ENCODE measurements at places on chromosomes 3 and 15.

DNA sequence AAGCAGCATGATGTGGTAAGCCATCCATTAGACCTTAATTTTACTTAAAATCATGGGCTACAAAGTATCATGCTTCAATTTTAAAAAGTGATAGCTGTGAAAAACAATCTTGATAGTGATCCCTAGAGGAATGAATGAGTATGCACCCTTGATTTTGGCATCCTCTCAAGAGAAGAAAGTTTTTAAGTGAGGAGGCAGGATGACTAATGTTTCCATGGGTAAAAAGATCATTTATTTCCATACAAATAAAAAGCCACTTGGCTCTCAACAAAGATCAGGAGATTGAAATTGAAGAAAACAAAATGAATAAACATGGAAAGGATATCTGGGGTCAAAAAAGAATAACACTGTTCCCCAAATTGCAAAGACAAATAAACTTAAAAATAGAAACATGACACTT lies 305.4 kb downstream of the MEX3B start:
- no peak for DNase-seq

- DNase-seq = no peak
Measured at GRCh38 chr3:136385457-136385856, 135.3 kb downstream of the PCCB start.

- no peak for DNase-seq
Measured at GRCh38 chr15:38650936-38651327, 86.3 kb upstream of the RASGRP1 start.

GRCh38 chr15:90165157-90165556 lies 36.0 kb upstream of the SEMA4B start:
- no peak for DNase-seq

GRCh38 chr3:188584162-188584529 lies 430.2 kb downstream of the LPP start:
- DNase-seq = no peak

DNA sequence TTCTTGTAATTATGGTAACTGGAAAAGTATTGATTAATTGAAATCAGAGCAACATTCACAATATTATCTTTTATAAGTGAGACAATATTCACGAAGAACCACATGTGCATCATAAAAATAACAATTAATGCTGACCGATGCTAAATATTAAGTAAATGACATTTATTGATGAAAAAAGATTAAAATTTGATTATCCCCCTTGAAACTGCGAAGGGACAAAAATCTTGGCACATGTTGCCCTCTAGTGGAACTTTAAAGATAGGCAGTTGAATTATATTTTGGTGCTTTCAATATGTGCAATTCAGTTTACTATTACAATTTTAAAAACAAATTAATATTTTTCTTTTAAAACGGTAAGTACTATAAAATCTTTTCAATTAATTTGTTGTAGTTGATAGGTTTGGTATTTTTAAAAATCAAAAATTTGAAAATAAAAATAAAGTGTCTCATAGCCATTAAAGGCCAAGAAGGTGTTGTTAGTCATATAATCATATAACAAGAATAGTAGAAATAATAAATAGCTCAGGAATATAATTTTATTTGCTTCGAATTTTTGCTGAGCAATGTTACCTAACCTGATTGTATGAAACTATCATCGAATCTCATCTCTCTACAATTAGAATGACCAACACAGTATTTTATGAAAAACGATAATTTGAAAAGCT lies 270.2 kb downstream of the ROBO1 start:
- DNase-seq = no peak

GRCh38 chr15:92881211-92881754 lies 18.8 kb upstream of the CHD2 start:
- no peak for DNase-seq

GRCh38 chr3:117133066-117133465 lies 423.5 kb downstream of the TUSC7 start:
- no peak for DNase-seq

DNA sequence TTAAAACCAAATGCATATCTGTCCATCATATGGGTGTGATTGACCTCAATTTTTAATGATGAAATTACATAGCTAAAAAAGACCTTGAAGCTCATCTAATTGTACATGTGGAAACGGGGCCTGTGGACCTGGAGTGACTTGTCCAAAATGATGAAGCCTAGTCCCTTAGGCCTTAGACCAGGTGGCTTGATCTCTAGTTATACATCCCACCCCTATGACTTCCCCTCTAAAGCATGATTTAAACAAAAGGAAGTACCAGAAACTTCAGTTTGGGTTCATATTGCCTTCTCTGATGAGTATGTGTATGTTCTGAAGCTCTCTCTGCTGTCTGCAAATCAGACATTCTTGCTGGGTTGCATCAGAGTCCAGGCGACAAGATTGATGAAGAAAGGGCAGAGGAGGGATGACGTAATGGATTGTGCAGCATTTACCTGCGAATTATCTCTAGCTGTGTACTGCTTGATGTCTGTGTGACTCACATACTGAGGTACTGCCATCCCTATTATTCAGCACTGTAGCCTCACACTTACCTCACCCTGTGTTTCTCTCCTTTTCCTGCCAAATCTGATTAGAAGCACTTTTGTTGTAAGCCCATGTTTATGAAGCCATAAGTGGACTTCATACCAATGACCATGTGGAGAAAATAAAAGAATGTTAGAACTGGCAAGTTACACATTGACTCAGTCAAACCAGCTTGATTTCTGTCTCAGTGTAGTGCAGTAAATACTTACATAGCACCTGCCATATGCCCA lies 111.5 kb downstream of the FILIP1L start:
- DNase-seq = peak; percentile 98

DNA sequence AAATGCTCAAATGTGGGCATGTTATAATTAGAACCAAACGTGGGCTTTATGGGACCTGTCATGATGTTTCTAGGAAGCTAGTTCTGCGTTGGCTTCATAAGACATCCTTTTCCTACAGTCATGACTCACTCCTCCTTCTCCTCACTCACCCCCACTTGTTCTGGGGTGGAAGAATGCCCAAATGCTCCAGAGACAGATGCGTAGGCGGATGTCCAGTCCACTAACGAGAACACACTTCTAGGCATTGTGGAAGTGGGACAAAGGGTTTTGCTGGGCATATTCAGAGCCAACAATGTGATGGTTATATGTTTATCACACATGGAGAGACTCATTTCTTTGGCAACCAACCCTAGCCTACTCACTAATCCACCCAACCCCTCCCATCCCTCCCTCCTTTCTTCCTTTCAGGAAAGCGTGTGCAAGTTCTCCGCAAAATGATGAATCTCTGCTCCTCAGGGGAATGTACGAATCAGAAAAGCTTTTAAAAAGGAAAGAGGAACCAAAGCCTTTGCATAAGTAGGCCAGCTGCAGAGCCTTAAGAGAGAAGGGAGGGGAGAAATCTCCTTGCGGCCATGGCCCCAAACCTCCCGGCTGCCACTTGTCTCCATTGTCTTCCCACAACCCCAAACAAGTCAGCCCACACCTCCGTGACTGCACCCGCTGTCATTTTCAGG lies 123.0 kb upstream of the SPRED1 start:
- peak; percentile 47 for DNase-seq

DNA sequence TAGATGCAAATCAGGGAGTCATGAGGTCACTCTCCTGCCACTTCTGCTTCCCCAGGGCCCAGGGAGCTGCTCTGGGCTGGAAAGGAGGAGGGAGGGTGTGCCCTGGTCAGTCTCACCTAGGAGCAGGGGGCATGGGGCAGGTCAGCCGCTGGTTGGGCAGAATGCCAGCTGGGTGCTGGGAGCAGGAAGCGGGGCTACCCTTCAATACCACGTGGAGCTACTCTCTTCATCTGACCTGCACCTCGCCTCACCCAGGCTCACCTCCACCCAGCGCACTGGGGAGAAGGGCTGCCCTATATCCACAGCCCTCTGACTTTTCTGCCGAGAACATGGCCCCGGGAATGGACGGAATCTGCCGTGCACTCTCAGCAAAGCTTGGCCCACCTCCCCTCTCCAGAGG lies 15.1 kb downstream of the NTRK3 start:
- DNase-seq = no peak

DNA sequence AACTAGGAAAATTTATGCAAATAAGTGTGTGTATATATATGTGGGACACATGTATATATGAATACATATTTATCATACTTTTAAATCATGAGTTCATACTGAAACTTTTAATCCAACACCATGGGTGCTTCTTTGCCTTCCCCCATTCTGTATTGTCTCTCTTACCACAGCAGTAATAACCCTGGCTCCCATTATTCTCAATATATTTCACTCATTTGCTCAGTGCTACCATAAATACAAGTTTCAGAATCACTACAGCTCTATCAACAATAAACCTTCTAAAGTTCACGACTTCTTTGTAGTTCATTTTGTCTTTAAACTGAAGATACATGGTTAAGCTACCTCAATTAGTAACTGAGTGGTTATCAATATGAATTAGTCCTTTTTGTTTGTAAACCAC lies 82.2 kb downstream of the PCCB start:
- no peak for DNase-seq

DNA sequence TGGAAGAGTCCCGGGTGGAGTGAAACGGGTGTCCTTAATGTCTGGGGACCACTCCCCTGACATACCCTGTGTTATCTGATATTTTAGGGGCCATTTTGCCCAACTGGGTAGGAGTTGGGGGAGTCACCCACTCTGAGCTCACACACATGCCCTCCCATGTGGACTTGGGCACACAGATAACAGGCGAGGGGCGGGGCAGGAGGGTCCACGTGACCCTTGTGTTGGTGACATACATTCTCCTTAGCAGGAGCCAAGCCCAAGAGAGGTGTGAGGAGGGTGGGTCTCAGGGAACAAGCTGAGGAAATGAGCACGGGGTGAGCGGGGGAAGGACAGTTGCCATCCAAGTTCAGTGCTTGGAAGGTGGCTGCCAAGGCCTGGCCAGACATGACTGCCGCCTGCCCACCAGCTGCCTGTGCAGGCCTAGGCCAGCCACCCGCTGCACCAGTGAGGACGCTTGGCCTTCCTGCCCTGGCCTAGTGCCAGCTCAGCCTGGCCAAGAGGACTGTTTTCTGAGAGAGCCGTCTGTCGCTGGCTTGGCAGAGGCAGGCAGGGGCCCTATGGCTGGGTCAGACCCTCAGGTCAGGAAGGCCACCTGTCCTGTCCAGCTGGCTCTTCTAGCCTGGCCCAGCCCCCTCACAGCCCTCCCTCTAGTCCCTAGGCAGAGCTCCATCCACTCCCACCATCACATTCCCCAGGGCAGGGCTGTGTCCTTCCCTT lies 31.3 kb upstream of the TMEM115 start:
- no peak for DNase-seq

DNA sequence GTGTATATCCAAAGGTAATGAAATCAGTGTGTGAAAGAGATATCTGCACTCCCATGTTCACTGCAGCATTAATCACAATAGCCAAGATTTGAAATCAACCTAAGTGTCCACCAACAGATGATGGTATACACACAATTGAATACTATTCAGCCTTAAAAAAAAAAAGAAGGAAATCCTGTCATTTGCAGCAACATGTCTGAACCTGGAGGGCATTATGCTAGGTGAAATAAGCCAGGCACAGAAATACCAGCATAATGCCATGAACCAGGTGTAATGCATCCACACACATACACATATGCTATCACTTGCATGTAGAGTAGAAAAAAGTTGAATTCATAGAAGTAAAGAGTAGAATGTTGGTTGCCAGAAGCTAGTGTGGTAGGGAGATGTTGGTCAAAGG lies 18.4 kb upstream of the NR1I2 start:
- no peak for DNase-seq

DNA sequence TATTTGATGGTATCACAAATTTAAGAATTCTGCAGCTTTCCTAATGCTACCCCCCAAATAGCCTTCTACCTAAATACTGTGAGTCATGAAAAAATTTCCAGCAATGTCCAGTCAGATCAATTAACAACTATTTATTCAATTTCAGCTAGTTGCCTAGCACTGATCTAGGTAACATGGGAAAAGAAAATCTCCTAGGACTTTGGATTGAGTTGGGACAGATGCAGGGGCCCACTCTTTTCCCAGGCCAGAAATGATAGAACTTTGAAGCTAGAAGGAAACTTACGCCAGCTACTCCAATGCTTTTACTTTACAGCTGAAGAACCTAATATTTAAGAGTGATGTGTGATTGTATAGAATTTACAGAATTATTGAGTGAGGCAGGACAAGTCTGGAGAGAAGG lies 196.3 kb downstream of the FMN1 start:
- DNase-seq = no peak

GRCh38 chr15:95616306-95616705 lies 714.2 kb upstream of the NR2F2 start:
- no peak for DNase-seq
